ENCODE measurements at places on chromosomes 1 and 21.

DNA sequence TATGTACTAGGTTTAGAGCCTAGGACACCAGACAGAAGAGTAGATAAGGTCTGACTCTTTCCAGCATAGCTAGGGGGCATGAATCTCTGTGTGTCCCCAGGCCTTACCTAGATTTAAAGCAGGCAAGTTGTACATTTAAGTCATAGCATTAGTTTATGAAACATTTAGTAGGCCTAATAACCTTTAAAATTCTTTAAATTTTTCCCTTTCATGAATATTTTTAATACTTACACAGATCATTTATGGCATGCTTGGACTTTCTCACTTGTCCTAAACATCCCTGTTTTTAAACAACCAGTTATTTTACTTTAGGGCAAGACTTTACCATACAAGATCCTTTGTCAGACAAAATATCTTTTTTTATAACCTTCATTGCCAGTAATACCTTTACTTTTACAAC lies 258.4 kb upstream of the ZRANB2 start:
- DNase-seq, result no peak

DNA sequence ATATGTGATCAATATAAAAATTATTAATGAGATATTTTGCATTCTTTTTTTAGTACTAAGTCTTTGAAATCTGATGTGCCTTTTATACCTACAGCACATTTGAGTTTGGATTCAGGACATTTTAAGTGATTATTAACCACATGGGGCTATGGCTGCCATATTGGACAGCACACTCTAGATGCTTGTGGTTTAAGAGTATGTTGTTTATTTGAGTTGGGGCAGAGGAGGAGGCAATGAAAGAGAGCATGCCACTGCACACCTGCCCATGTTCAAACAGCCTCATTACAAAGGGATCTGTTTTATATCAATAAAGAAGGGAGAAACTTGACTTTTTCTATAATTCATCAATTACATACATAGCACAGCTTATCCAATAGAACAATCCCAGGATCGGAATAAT lies 99.4 kb upstream of the EDEM3 start:
- DNase-seq, result no peak

- no peak for DNase-seq
These were observed 115.9 kb upstream of the CHRM3 start for GRCh38 chr1:239270509-239270908.

GRCh38 chr1:205978676-205979075 lies 24.5 kb downstream of the RAB7B start:
- no peak for DNase-seq

DNA sequence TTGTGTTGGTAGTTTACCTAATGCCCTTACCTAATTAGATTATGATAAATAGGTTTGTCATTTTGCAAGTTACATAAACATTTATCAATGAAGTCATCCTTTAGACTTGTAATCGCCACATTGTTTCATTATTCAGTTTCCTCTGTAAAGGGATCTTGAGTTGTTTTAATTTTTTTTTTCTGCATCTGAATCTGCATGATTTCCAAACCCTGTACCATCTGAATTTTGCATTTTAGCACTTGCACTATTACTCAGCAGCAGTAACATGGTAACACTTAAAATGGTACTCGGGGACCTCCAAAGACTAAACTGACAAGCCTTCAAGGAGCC lies 12.4 kb downstream of the TARDBP start:
- DNase-seq, result no peak

DNA sequence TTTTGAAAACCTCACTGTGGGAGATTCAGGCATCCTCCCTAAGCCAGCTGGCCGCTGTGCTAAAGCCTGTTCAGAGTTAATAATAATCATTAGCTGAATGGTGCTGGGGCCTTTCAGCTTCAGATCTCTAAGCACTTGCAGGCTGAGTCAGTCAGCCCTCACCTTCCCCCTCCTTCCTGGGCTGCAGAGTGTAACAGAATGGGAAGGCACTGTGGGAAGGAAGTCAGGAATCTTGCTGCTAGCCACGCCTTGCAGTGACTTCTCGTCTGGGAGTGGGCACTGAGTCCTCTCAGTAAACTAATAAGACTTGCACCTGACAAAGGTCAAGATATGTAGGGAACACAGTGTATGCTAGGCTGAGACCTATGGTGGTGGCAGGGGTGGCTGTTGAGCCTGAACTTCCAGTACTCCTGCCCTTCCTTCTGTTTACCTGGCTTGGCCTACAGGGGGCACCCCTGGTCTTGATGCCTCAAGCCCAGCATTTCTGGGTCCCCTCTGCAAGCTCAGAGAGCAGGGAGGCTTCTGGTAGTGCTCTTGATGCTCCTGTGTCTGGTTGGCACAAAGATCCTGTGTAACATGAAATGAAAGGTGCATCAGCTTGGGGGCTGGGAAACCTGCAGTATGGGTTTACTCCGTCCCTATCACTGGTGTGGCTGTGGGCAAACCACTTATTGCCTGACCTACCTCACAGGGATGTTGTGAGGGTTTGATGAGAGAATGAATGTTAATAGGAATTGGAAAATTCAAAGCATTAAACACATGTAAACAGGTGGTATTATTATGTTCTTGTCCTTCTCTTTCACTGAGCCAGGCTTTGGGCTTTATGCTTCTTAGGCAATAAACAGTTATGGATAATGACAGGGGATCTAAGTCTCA lies 6.0 kb downstream of the CYB561D1 start:
- DNase-seq, result peak; percentile 75

GRCh38 chr21:42599486-42599885 lies 53.9 kb upstream of the PDE9A start:
- no peak for DNase-seq

GRCh38 chr1:156823210-156823790 lies 6.7 kb upstream of the SH2D2A start:
- DNase-seq, result no peak

- DNase-seq, result no peak
These were observed 11.3 kb downstream of the SSR2 start for GRCh38 chr1:156009404-156009803.

DNA sequence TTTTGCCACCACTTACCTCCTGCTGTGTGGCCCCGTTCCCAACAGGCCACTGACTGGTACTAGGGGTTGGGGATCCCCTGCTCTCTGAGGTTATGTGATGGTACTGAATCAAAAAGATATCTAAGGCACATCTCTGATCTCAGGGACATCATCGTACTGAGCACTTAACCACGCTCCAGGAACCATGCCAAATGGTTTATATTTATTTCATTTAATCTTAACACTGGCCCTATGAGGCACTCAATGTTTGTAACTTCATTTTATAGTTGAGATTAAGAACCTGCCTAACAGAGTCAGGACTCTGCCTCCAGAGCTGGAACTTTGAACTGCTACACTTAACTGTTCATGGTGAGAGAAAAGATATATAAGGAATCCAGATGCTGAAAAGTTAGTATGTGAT lies 98.0 kb upstream of the HP1BP3 start:
- DNase-seq, result peak; percentile 8

- DNase-seq, result no peak
These were observed 10.4 kb downstream of the OLIG1 start for GRCh38 chr21:33080376-33080775.

GRCh38 chr1:17498214-17498613 lies 41.3 kb upstream of the ARHGEF10L start:
- DNase-seq, result peak; percentile 57

GRCh38 chr1:176961678-176962077 lies 202.8 kb downstream of the ASTN1 start:
- no peak for DNase-seq

GRCh38 chr1:230300322-230301301 lies 125.5 kb downstream of the PGBD5 start:
- DNase-seq, result no peak

DNA sequence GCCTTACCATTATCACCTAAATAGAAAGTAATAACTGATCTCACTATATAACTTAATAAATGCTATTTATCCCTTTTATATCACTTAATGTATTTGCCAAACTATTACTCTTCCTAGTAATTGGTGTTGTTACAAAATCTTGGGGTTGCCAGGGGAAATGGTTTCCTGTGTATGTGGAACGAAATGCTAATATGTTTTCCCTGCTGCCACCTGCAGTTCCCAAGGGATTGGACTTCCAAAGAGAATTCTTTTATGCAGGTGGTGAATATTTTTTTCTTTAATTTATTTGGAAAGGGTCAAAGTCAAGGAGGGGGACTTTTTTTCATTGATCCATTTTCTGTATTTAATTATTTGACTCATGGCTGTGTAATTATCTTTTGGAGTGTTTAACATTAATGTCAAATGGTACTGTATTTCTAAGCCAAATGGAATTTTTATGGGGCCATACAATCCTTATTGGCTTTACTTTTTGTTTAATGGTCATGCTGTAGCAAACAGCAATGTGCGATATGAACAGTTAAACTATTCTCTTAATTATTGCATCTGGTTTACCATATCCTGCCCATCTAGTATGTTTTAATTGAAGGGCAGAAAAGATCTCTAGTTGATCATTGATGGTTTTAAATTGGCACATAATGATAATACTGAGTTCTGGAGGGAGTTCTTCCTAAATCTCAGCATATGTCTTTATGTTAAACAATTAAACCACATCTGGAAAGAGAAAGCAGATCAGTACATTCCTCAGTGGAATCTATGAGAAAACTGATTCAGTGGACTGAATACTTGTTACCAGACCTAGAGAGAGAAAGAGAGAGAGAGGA lies 486.3 kb downstream of the TTLL7 start:
- DNase-seq, result no peak

GRCh38 chr1:58162952-58163550 lies 383.5 kb downstream of the OMA1 start:
- DNase-seq, result peak; percentile 74

DNA sequence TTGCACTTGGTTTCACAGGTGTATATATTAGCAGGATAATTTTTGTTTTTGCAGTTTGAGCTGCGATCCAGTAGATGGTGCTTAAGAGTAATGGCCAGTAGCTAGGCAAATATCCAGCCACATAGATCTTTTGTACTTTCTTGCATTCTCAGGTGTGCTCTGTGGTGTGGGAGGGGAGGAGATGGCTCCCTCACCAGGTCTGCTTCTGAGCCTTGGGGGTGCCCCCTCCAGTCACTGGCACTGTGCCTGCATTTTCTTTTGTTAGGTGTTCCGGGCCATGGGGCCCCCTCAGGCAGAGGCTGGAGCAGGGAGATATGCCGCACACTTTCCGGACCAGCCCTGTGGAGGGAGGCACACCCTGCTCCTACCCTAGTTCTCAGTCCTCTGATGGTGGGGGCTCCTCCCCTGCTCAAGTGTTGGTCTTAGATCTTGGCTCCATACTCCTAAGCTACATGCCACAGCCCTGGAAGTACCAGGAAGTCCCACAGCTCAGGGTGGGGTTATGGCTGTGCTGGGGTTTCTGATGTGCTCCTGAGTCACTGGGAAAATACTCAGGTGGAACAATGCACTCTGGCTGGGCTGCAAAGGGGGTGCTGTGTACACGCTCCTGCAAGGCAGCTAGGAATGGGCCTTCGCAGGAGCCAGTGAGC lies 197.6 kb upstream of the DMRTA2 start:
- DNase-seq, result peak; percentile 20

DNA sequence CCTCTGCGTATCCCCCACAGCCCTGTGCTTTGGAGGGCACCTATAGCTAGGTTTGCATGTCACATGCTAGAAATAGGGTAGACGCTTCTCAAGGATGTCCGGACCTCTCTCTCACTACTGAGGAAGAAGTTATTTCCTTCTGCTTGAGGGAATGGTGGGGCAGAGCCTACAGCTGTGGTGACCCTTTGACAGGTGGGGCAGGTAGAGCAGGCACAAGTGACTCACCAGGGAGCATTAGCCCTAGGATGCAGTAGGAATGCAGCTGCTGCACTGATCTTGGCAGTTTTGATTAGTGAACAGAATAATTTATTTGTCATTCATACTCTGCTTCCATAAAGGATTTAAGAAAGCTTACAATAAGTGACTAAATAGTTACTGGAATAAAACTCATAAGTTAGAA lies 129.6 kb upstream of the HOOK1 start:
- DNase-seq, result no peak

- DNase-seq, result no peak
These were observed 11.4 kb upstream of the BCAR3 start for GRCh38 chr1:93692983-93693591.

GRCh38 chr1:201771466-201771865 lies 57.5 kb upstream of the IPO9 start:
- DNase-seq, result no peak

DNA sequence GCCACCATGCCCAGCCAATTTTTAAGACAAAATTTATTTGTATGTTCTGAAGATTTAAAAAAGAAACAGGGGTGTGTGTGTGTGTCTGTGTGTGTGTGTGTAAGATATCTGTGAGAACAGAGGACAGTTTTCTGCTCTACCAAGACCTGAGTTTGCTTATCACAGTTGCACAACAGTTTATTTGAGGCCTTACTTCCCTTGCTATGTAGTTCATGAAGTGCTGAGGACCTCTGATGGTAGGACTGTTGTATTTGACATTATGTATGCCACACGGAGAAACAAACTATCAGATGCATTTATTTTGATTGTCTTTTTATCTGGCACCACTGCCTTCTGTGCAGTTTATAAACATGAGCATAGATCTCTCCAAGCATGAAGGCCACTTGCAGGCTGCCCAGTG lies 355.2 kb downstream of the PBX1 start:
- DNase-seq, result peak; percentile 25

- DNase-seq, result no peak
These were observed 206.6 kb downstream of the HLX start for GRCh38 chr1:221085701-221086375.

DNA sequence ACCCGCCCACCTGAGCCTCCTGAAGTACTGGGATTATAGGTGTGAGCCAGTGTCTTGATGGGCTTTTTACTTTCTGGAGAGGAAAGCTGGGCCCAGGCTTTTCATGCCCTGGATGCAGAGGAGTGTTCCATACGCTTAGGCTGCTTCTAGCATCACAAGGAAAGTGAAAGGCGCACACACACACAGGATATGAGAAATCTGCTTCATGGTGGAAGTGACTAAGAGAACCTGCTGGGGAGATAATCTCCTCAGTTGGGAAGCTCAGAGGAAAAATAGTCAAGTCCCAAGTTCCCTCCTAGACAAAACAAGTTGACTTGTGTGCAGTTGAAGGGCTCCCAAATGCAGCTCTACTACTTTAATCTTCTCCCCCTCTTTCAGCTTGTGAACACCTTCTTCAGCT lies 2.2 kb downstream of the NUDC start:
- no peak for DNase-seq

- peak; percentile 84 for DNase-seq
These were observed 62.7 kb downstream of the ADARB1 start for GRCh38 chr21:45136927-45137611.

DNA sequence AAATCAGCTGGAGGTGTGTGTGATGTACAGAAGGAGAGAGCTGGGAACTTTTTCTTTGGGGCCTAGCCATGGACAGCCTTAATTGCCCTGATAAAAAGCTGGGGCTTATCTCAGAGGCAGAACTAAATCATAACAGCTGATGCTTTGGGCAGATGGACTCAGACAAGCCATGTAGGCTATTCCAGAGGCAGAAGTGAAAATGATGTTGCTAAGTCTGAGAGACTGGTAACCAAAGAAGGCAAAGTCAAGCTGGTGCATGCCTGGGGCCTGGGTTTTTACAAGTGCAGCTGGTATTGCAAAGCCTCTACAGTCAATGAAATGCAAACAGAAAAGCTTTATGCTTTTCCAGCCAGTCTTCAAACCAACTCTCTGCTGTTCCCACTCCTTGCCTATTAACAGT lies 39.0 kb upstream of the LMX1A start:
- no peak for DNase-seq
